ENCODE measurements at places on chromosomes 2 and 18.

DNA sequence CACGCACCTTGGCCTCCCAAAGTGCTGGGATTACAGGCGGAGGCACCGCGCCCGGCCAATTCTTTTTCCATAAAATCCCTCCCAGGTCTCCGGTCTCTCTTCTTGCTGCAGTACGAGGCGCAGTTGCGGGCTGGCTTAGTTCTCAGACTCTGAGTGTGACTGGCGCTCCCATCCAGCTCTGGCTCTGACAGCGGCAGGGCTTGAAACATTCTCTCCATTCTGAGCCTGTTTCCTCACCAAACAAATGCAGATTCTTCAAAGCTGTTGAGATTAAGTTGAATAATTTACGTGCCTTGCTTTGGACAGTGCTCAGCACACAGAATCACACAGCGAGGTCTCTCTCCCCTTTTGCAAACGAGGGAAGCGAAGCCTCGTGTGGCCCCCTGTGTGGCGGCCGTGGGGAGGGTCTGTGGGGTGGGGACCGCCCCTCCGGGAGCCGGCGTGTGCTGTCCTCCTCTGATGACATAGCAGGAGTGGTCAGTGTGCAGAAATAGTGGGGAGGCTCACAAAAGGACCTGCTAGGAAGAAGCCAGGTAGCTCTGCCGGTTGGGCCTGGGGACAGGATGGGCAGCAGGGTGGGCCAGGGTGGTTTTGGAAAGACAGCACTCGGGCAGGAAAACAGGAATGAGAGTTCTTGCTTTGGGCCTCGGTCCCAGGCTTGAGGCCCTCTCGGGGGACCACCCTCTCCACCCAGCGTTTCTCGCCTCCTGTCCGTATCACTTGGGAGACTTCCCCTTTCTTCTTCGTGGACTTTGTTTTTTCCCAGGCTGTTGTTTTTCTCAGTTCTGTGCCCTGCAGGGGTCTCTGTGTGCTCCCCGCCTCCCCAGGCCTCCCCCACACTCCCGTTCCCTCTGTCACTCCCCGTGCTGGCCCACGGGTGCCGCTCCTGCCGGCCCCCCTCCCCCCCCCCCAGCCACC is 75.0 kb downstream of the KCNG2 start:
- DNase-seq: no peak

DNA sequence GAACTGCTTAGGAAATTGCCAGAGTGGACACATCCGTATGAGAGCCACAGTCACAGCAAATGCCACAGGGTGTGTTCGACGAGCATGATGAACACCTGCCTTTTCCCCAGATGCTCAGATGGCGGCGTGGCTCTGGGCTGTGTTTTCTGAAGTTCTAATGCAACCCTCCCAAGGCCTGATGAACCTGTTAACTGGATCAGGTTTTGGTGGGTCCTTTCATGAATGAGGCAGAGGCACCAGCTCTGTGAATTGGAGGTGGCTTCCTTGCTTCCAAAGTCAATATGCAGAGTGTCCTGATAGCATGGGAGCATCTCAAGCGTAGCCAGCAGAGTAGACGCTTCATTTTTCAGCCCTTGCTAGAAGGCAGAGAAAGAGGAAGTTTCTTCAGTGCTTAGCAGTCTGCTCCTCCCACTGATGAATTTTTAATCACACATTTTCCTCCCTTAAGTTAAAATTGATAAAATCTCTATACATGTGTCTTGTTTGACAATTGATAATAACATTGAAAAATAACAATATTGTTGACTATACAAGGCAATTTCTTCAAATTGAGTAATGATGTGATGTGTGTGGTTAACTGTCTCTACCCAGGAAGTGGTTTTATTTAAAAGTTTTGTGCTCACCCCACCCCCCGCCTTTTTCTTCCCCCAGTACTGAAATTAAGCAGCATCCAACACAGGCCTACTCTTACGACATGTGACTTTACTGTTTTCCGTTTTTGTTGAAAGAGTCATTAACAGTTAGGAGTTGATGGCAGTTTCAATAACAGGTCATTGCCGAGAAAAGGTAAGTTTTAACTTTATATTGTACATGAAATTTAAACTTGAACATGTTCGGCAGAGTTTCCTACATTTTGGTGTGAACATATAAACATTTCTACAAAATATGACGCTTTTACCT is at the start of gene ARHGAP15:
Gene ARHGAP15 (plus strand): TSS at position 739 of the 900 bp plus-strand sequence.
- peak; percentile 53 for DNase-seq

- DNase-seq: no peak
Measured at GRCh38 chr2:80459028-80459427, 154.5 kb upstream of the LRRTM1 start.

DNA sequence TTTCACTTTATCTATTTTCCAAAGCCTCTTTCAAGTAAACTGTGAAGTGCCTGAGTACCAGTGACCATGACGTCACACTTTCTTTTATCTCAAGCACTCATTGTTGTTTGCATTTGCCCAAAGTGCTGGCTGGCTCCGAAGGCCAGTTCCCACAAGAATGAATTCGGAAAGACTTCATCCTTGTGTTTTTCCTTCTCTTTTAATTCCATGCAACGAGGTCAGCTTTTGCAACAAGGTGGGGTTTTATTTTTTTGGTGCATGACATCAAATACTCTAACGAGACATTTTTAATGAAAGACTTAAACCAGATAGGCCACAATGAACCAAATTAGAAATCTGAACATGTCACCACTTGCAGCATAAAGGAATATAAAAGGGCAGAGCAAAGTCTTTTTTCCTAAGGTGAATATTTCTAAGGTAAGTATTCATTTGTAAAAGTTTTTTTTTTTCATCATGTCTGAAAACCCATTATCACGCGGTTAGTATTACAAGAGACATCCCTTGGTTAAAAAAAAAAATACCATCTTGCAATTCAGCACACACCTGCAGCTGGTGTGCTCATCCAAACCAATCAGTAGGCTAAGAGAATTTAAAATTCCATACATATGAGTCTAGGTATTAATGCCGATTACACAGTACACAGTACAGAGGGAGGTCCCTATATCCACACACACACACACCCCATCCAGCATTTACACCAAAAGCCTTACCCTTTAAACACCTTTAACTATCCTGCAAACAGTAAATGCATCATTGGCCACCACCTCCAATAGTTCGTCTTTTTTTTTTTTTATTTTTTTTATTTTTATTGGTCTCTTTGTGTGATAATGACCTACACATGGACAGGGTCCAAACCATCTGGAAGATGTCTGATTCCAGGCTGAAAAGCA is 2.3 kb downstream of the ARL4C start:
- DNase-seq: no peak

- no peak for DNase-seq
Measured at GRCh38 chr18:62717925-62718800, 2.8 kb downstream of the PHLPP1 start.

GRCh38 chr2:188277786-188278185 is 13.9 kb upstream of the GULP1 start:
- no peak for DNase-seq

DNA sequence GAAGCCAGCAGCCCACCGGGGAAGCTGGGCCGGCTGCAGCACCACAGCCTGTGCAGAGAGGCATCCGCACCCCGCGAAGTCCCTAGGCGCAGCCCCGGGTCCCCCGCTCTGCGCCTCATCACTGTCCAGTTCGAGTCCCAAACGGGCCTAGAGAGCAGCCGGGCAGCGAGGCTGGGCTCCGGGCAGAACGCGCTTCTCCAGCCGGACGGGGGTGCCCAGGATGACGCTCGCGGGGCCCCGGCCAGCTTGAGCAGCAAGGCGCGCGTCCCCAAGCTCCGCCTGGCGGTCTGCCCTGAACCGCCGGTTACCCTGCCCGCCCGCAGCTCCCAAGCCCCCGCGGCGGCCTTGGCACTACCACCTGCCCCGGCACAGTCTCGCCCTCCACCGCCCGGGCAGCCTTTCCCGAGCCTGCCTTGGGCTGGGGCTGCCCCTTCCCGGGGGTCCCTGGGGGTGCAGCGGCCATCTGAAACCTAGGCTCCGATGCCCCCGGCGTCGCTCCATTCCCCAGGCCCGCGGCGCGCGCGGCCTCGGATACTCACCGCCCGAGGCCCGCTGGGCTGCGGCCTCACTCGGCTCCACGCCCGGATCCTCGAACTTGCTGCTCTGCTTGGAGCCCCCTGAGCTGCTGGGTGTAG is 591 bp downstream of the SLC16A14 start:
- peak; percentile 3 for DNase-seq

- DNase-seq: no peak
Measured at GRCh38 chr2:207039225-207039624, 99.9 kb downstream of the CPO start.

- DNase-seq: no peak
Measured at GRCh38 chr2:96527286-96528005, 9.1 kb upstream of the ARID5A start.

- DNase-seq: no peak
Measured at GRCh38 chr2:98777076-98777475, 46.1 kb upstream of the MGAT4A start.

DNA sequence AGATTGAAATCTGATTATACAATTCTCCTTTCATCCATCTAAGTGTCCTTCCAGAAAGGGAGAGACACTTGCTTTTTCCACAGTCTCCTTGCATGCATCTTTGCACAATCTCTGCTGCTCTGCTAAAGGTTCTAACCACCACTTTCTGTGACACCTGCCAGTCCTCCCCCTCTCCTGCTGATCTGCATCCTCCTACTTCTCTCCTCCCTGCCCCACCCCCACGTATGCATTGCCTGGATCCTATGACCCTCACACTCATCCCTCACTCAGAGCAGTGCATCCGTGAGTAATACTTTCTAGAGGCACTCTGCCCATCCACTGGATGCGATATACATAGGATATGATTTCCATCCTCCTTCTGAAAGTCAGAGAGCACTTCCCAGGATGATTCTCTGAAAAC is 27.7 kb upstream of the TRAPPC8 start:
- DNase-seq: no peak

GRCh38 chr18:66167829-66168684 is 417.2 kb downstream of the CDH7 start:
- DNase-seq: no peak

DNA sequence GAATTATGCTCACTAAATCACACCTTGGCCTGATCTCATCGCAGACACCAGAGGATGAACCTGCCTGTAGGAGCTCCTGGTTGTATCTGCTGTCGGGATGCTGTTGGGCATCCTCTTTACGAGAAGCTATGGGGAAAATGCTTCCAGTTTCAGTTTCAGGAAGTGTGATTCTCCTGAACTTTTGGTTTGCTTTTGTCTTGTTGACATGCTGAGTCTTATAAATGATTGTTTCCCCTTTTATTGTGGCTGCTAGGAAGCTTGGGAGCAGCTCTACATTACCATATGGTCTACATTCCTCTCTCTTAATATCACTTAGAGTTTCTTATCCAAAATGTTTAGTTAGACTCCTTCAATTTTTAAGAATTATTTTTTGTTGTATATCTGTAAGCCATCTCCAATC is 227.5 kb downstream of the MTX2 start:
- no peak for DNase-seq

DNA sequence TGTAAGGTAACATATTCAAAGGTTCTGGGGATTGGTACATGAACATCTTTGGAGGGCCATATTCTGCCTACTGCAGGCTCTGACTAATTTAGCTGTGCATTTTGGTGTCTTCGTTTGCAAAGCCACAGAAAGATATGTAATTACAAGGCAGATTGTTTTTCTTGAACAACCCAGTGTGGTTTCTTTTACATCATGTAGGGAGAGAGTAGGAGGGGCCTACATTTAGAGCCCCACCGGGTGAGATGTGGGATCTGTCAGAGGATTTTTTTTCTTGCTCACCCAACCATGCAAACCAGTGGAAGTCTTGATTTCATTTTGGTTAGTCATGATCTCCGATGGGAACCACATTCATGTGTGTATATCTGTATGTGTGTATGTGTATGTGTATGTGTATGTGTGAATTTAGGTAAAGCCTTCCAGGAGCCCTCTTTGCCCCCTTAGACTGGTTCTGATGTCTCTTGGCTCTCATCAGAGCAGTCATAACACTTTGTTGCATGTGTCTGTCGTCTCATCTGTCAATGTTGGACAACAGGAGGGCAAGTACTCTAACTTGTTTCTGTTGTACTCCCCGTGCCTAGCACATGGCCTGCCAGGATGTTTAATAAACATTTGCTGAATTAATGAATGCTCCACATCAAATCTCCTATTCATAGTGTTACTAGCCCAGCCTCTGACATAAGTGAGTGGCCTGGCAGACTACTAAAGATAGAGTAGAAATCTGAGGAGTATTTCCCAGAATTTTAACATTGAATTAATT is 239.9 kb downstream of the MTX2 start:
- no peak for DNase-seq

DNA sequence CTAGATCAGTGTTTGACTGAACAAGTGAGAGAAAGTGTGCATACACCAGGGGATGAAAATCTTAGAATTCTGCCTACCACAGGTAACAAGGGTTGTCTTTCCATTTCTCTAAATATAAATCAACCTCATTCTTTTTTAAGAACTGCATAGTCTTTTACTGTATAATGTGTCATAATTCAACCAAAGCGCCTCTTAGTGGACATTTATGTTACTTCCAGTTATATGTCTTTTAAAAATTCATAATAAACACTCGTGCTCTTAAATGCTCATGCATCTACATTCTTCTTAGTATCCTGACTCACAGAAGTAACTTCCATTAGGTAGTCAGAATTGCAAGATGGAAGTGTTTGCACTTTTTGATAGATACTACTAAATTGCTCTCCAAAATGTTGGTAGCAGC is 76.2 kb downstream of the CHRNA1 start:
- DNase-seq: no peak

DNA sequence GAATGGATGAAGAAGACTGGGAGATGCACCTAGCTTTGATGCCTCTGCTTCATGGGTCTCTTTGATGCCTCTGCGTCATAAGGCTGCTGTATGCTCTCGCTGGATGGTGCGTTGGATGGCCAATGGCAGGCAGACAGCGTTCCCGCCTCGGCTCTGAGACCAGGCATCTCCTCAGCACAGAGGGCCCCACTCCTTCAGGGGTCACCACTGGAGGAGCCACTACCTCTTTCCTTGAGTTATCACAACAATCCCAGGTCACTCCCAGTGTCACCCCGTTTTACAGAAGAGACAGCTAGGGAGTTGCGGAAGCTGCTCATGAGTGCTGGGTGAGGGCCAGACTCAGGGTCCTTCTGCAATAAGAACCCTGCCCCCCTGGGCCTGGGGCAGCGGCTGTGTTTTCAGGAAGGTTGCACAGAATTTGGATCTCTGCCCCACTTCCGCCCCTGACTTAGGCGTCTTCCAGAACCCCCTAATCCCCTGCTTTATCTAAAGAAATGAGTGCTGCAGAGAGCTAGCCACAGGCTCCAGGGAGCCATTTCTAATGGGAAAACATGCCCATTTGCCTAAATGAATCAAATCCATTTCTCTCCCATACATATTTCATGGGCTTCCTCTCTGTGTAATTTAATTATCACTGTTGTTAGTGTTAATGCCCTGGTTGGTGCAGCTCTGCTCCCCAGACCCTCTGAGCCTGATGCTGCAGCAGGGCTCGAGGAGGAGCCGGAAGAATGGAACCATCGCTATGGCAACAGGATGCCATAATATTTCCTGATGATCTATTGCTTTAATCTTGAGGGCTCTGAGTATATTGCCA is 131.8 kb upstream of the HS6ST1 start:
- DNase-seq: no peak

- no peak for DNase-seq
Measured at GRCh38 chr2:235716875-235717496, 223.1 kb downstream of the AGAP1 start.

GRCh38 chr2:217890445-217890844 is 112.3 kb downstream of the TNS1 start:
- DNase-seq: no peak
